ENCODE measurements at places on chromosomes 3 and 15.

DNA sequence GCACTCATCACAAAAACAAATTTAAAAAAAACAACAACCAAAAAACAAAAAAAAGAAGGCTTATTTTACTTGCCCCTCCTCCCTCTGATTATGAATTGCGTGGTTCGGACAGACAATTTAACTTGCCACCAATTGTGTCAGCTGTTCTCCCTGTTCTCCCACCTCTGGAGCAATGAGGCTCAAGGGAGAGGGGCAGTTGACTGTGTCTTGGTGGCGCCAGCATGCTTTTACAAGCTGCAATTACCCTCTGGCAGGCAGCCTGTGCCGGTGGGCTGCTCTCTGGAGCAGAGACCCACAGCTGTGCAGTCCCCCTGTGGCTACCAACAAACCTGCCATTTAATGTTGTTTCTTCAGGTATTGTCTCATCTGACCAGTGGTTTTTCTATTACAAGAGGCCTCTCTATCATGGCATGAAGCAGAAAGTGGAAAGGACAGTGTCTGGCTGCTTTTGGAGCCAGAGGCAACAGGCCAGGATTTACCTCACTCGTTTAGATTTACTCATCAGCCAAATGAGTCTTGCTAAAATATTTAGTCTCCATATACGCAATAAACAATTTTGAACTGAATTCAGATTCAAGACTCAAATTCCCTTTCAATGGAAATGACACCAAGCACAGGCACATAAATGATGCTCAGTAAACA, 192.0 kb upstream of the TPRG1 start:
- DNase-seq, result no peak

- no peak for DNase-seq
Measured at GRCh38 chr15:56804938-56805337, 71.6 kb upstream of the ZNF280D start.

DNA sequence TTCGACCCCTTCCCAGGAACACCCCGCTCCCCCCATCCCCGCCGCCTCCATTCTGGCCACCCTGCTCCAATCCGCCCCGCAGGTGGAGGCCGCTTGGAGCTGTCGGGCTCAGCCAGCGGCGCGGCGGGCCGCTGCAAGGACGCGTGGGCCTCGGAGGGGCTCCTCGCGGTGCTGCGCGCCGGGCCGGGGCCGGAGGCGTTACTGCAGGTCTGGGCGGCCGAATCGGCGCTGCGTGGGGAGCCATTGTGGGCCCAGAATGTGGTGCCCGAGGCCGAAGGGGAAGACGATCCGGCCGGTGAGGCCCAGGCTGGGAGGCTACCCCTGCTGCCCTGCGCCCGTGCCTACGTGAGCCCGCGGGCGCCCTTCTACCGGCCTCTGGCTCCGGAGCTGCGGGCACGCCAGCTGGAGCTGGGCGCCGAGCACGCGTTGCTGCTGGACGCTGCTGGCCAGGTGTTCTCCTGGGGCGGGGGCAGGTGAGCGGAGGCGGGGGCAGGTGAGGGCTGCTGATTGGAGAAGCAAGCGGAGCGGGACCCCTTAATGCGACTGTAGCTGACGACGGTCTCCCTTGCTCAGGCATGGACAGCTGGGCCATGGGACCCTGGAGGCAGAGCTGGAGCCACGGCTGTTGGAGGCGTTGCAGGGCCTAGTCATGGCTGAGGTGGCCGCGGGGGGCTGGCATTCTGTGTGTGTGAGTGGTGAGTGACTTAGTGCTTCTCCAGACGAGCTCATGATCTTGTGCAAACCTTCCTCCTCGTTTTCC, 2.5 kb downstream of the RCCD1 start:
- no peak for DNase-seq

- no peak for DNase-seq
Measured at GRCh38 chr15:91408476-91409076, 308.5 kb downstream of the SV2B start.

DNA sequence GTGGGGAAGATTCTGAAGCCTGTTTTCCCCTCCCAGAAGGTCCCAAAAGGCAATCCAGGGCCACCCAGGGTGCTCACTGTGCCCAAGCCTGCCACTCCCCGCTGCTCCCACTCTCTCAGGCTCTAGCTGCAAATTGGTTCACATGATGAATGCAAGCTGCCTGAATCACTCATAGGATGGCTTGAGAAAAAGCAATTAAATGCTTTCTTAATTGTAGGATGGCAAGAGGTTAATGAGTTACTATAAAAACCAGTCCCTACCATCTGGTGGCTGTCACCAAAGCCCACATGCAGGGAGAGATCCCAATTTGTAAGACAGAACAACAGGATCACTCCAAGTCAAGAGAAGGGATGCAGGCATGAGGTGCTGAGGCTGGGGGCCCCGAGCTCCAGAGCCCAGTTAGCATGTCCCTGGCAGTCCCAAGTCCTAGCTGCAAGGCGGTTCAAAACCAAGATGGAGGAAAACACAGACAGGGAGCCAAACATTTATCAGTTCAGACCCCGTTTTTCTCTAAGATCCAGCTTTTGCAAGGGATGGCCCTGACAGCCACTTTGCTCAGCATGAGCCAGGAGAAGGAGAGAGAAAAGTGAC, 207.1 kb downstream of the UACA start:
- no peak for DNase-seq

DNA sequence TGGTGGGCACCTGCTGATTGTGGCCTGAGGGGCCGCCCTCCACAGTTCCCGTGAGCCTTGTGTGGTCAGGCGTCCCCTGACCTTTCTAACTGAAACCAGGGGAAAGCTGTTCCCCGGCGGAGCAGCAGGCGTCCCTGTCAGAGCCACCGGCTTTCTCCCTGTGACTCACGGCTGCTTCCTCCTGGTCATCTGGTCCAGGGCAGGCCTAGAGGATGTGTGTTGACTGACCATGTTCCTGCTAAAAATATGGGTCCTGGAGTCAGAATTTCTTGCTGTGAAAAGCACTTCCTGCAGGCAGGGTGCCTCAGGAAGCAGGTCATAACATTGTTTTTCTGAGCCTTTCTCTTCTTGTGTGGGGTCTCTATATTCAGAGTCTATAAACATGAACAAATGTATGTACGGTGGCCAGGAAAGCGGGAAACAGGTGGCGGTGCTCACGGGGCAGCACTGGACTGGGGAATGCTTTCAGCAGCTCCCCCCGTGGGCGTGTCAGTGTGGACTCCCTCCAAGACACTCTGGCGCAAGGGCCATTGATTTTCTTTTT, 38.4 kb upstream of the CGNL1 start:
- no peak for DNase-seq

DNA sequence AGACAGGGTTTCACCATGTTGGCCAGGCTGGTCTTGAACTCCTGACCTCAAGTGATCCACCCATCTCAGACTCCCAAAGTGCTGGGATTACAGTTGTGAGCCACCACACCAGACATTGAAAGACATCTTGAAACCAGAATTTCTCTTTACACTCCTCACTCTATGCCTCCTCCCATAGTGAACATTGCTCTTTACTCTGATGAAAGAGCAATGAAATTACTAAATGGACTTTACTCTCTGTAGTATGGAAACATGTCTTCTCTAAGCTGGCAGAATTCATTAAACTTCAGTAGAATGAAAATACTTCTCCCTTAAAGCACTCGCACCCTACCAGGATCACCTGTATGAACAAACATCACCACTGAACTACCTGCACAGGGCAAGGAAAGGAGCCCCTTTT, 27.8 kb upstream of the TFG start:
- no peak for DNase-seq

DNA sequence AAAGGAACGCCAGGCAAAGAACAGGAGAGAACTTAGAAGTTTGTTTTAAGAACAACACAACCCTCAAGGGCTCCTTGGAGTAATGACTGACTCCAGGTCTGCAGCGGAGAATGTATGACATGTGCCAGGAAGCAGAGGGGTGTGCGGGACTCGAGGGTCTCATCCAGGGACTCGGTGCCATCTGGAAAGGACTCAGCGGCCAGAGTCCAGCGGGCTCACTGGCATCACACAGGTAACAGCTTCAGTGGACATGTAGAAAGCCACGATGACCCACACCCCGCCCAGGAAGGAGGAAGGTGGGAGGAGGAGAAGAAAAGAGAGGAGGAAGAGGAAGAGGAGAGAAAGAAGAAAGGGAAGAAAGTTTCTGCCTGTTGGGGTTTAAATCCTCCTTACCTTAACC, 21.4 kb downstream of the GP9 start:
- no peak for DNase-seq

DNA sequence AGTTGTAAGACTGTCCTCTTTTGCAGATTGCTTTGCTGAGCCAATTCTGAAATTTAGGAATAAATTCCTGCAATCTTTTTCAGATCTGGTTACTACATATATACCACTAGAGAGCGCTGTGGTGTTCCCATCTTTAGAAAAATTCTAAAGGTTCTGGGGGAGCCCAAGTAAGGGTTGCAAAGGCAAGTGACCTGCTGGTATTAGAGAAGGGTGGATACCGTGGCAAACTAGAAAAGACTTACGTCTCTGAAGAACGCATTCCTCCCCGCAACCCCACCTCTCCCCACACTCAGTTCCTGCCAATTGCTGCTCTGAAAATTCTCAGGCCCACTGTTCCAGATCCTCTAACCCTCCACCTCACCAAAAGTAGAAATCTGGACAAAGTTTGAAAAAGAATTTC, 48.5 kb downstream of the EFHB start:
- DNase-seq, result peak; percentile 47

GRCh38 chr3:182816181-182816580, 22.9 kb downstream of the ATP11B start:
- DNase-seq, result no peak

GRCh38 chr3:113113361-113113760, 98.0 kb upstream of the BOC start:
- DNase-seq, result no peak

GRCh38 chr3:188026191-188026968, 127.6 kb upstream of the LPP start:
- DNase-seq, result no peak

- DNase-seq, result no peak
Measured at GRCh38 chr15:98363416-98363815, 284.9 kb upstream of the IGF1R start.

- DNase-seq, result no peak
Measured at GRCh38 chr3:49255718-49256511, 21.1 kb downstream of the C3orf62 start.

DNA sequence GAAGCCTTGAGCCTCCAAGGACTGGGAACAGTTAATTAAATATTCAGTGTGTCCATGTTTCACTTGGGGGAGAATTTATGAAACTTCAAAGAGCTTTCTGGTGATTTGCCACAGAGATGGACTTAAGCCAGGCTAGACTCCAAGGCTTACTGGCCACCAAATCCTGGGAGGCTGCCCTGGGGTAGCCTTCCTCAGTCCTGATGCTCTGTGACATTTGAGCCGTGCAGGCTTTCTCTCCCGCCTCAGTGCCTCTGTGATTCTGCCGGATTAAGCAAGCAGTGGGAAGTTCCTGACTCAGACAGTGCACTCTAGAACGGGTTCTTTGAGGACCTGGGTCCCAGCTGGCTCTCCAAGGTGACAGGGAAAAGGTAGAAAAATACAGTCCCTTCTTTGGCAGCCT, 314.7 kb upstream of the ICE2 start:
- DNase-seq, result no peak

DNA sequence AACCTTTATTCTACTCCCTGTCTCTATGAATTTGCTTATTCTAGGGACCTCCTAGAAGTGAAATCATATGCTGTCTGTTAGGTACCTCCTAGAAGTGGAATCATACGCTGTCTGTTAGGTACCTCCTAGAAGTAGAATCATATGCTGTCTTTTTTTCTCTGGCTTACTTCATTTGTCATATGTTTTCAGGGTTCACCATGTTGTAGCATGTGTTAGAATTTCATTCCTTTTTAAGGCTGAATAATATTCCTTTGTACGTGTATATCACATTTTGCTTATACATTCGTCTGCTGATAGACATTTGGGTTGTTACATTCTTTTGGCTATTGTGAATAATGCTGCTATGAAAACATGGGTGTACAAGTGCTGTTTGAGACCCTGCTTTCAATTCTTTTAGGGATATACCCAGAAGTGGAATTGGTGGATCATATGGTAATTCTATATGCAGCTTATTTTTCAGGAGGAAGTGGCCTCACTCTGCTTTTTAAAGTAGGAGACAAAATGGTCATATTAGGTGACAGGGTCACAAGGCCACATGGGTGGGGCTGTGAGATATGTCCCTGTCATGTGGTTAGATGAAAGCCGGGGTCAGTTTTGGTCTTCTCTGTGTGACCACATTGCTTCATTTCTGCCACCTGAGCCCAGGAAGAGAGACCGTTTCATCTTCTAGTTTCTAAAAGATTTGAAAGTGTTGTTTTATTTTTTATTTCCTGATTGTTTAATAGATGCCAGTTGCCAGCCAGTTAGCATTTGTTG, 76.7 kb downstream of the FLNB start:
- DNase-seq, result peak; percentile 87
